ENCODE measurements at places on chromosomes 12 and 14. TPM values are rescaled to one million over a fixed set of nuclear protein-coding genes. Genes with fewer than 3 reads are reported as not detected.
A peak's percentile ranks its signal among the peaks of the same experiment; 100 is the strongest.

DNA sequence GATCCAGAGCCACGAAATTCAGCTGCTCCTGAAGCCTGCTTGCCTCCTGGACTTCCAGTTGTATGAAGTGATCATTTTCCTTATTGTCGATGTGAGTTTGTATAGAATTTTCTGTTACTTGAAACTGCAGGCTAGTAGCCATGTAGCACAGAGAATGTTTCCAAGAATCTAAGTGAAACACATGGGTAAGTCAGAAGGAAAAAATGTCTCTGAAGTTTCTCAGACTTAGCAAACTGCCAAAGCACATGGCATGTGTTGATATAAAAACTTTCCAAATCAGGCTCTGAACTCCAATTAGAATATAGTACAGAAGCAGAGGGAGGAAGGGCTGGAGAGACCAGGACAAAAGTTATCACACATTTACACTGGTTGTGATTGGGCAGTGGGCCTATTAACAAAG lies 9.8 kb upstream of the PCNX1 start:
- no peak for DNase-seq

DNA sequence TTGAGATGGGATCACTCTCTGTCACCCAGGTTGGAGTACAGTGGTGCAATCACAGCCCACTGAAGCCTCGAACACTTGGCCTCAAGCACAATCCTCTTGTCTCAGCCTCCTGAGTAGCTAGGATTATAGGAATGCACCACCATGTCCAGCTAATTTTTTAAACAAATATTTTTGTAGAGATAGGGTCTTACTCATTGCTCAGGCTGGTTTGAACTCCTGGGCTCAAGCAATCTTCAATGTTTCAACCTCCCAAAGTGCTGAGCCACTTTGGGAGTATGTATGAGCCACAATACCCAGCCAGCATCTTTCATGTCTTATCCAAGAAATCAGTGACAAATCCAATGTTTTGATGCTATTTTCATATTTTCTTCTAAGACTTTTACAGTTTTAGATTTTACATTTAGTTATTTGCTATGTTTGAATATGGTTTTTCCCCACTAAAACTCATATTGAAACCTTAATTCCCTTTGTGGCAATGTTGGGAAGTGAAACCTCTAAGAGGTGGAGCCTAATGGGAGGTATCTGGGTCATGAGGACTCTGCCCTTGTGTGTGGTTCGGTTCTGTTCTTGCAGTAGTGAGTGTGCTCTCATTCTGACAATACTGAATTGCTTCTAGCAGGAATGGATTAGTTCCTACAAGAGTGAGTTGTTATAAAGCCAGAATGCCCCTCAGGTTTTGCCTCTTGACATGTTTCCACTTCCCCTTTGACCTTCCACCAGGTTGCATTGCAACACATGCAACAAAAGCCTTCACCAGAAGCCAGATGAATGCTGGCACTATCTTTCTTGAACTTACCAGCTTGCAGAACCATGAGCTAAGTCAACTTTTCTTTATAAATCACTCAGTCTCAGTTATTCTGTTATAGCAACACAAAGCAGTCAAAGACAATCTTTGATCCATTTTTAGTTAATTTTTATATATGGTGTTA lies 80.8 kb upstream of the AMIGO2 start:
- DNase-seq: no peak

Gene TAS2R30
- polyA plus RNA-seq: not detected

Gene KLRK1
- polyA plus RNA-seq: 0.75 TPM

Gene PTCSC3
- polyA plus RNA-seq: 6.4 TPM

DNA sequence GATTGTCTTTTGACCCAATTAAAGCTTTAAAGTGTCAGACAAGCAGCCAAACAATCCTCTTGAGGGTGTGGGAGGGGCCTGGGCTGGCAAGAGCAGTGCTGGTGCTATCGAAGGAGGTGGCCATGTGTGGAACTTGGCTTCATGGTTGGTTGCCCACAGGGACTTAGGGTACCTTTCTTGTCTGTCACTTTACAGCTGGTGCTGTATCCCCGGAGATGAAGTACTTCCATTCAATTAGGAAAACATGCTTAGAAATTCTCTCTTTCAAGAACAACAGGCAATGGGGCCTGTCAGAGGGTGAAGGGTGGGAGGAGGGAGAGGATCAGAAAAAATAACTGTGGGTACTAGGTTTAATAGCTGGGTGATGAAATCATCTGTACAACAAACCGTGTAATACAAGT lies 86.5 kb downstream of the DAAM1 start:
- peak; percentile 72 for DNase-seq

GRCh38 chr12:7242176-7243101 lies 53.0 kb downstream of the PEX5 start:
- DNase-seq: no peak

GRCh38 chr12:71838676-71839075 lies 883 bp upstream of the TBC1D15 start:
- peak; percentile 19 for DNase-seq

Gene FGD6
- 1.2 TPM for polyA plus RNA-seq

GRCh38 chr12:80763874-80764273 lies 47.2 kb downstream of the MYF5 start:
- DNase-seq: no peak

Gene CYP46A1
- polyA plus RNA-seq: 2.5 TPM

Gene DBX2
- not detected for polyA plus RNA-seq

GRCh38 chr12:99600388-99600787 lies 47.2 kb upstream of the GARIN6 start:
- no peak for DNase-seq

DNA sequence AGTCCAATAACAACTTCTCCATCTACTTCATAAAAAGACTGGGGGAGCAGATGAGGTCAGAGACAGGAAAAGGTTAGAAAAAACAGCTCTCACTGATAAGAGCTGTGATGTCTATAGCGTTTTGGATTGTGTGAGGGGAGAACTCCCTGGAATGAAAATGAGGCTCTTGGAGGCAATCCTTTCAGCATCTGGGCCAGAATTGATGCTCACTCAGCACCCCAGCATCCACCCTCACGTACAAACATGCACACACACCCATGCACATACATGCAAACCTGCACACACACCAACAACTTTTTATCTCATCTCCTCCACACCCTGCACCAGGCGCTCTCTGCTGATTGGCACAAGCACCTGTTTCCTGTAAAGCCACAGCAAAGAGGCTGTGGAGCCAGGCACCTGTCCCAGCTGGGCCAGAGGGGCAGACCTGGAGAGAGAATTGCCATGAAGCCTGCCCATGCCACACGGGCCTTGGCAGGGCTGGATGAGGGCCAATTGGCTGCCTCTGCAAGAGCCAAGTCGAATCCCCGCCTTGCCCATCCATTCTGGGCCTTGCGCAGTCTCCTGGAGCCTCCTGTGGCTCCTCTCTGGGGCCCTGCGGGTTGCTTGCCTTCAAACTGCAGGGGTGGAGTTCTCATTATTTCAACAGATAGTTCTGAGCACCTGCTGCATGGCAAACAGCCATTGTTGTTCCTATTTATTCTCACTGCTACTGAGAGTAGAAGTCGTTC lies 53.1 kb downstream of the SYNE3 start:
- no peak for DNase-seq

Gene SERPINA5
- 522 TPM for polyA plus RNA-seq

Gene SLC5A8
- 2.7 TPM for polyA plus RNA-seq

Gene GPRC5D
- polyA plus RNA-seq: not detected

DNA sequence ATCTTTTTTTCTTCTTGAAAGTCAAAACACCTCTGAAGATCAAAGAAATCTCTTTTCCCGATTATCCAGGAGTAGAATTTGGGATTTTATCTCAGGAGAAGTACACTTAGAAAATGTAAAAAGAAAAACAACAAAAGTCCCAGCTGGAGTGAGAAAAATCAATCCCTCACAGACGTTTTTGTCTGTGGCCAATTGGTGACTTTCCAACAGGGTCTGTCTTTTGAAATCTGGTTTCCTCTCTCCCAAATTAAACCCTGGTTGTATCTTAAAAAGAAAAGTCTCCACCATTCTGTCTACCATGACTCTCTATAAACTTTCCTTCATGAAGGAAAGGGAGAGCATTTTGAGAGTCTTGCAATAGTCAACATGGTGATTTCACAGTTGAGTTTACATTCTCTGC lies 88.1 kb downstream of the DACT1 start:
- DNase-seq: no peak

All from kidney (tissue), 22 donors.